H9 (cell line): ENCODE measurements at places on chromosomes 12 and 14. TPM values are rescaled to one million over a fixed set of nuclear protein-coding genes. Genes with fewer than 3 reads are reported as not detected.

GRCh38 chr14:47277703-47278102 is 397.7 kb downstream of the MDGA2 start:
- no peak for DNase-seq

- no peak for DNase-seq
Measured at GRCh38 chr14:51335961-51336723, 96.1 kb downstream of the TMX1 start.

DNA sequence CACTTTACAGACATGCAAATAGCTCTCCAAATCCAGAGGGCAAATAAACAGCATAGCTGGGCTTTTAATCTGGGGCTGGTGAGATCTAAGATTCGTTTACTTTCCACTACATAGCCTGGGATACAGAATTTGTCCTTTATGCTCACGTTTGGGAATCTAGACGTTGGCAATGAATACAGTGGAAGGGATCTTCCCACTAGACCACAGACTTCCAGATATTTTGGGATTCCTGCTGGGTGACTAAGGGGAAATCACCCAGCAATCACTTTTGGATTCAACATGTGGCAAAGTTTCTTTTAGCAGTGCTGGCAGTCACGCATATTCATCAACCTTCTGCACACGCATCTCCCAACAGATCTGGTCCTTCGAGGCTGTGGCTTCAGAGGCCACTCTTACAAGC is 23.5 kb downstream of the APPL2 start:
- no peak for DNase-seq

GRCh38 chr12:22209422-22209821 is 125.1 kb downstream of the ST8SIA1 start:
- DNase-seq: no peak

DNA sequence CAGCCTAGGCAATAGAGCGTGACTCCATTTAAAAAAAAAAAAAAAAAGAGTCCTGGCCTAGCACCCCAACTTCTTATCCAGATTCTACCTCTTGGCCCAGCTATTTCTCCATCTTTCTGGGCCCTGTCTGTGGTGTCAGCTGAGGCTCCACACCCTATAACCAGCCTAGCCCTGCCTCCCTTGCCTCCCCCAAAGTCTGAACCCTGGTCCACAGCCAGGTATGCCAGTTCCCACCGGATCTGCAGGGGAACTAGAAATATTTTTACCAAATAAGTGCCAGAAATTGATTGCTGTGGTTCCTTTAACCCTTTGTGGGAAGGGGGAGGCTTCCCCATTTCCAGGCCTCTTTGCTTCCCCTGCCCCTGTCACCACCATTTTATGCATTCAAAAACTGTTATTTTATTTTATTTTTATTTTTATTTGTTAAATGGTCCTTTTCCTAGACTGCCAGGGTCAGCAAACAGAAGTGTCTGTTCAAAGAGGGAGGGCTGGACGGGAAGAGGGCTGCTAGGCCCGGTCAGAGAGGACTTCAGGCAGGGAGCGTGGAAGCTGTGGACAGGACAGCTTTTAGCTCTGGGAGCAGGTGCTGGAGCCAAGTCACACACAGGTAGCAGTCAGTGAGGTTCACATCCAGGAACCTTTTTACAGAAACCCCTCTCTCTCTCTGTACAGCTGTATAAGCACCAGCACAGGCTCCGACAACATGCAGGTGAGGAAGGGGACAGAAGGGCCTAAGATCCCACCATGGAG is 23.2 kb downstream of the TTC9 start:
- no peak for DNase-seq

DNA sequence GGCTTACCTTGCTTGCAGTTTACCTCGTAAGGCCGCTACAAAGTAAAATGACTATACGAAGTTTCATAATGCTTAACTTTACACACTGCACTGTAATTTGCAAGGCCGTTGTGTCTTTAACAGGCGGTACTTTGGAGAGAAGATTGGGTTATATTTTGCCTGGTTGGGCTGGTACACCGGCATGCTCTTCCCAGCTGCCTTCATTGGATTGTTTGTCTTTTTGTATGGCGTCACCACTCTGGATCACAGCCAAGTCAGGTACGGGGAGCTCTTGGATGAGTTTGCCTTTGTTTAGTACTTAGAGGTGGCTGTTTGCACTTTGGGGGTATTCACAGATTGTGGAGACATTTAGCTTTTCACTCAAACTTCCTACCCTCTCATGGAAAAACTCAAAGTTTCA is 167.8 kb downstream of the SLC5A8 start:
- DNase-seq: no peak

Gene SSPN
- 0.72 and 0.81 TPM in 2 replicates for total RNA-seq
